Pulmonary artery endothelial cell (primary cell): ENCODE measurements at places on chromosomes 16 and 17.

- DNase-seq, result no peak
These were observed 394.7 kb downstream of the SEC14L1 start for GRCh38 chr17:77535435-77535834.

DNA sequence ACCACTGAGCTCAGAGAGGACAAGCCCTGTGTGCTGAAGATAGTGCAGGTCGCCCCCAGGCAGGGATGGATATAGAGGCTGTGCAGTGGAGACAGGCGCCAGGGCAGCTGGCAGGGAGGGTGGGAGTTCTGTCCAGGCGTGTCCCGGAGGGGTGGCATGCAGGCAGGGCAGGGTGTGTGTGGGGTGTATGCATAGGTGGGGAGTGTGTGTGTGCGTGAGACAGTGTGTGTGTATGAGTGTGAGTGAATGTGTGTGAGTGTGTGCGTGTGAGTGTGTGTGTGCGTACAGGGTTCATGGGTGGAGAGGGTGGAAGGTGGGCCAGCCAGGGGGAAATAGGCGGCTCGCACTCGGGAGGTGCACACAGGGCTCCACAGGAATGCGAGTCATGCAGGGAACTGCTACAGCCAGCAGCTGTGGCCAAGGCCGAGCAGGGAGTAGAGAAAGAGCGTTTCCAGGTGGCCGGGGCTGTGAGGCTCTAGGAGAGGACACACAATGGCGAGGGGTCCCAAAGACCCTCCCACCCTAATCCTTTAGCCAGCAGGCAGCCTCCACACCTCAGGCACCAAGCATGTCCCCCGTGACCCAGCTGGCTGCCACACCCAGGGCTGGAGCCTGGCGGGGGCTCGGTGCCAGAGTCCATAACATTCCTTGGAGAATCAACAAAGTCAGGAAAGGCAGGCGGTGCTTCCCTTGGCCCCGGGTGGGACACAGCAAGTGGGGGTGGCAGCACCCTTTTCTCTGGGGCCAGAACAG lies 4.6 kb downstream of the PLCD3 start:
- DNase-seq, result no peak

DNA sequence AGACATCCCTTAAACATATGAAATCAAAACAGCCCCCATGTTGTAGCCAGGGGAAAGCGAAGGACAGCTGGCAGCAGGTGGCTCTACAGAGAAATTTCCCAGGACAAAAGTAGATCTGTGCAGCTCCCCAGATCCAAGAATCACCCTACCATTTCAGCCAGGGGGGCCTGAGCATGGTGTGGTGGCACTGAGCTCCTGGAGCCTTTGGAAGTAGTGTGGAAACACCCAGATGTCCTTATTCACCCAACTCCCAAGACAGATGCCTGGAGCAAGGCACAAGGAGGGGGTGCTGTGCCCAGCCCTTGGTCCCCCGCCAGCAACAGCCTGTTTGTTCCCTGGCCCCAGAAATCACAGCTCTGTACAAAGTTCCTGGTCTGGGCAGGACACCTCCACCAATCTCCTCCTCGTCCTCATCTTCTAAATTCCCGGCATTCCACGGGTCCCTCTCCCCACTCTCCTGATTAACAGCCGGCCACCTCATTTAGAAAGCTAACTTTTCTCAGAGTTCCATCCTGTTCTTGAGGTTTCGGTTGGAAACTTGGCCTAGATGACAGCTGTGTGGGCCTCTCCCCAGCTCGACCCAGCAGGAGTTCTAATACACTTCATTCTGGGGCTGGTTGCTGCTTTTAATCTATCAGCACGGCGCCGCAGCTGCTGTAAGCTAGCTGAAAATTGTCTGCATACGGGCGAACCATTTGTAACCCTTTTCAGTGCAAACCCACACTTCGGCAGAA lies 191.1 kb downstream of the C16orf78 start:
- DNase-seq, result no peak

DNA sequence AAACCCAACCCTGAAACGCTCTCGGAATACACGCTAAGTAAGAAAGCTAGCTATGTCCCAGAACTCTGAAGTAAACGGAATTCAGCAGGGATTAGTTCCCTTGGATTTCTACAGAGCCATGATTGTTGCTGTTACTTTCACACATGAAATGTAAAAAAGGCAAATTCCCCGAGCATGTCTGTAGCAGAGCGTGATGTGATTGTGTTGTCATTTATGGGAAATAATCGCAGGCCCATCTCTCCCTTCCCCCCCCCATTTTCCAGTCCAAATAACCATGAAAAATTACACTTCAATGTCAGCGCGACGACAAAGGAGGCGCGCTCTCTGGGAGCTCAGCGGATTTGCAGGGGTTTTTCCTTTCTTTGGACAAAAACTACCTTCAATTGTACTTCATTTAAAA lies 209.0 kb downstream of the ZFHX3 start:
- no peak for DNase-seq

DNA sequence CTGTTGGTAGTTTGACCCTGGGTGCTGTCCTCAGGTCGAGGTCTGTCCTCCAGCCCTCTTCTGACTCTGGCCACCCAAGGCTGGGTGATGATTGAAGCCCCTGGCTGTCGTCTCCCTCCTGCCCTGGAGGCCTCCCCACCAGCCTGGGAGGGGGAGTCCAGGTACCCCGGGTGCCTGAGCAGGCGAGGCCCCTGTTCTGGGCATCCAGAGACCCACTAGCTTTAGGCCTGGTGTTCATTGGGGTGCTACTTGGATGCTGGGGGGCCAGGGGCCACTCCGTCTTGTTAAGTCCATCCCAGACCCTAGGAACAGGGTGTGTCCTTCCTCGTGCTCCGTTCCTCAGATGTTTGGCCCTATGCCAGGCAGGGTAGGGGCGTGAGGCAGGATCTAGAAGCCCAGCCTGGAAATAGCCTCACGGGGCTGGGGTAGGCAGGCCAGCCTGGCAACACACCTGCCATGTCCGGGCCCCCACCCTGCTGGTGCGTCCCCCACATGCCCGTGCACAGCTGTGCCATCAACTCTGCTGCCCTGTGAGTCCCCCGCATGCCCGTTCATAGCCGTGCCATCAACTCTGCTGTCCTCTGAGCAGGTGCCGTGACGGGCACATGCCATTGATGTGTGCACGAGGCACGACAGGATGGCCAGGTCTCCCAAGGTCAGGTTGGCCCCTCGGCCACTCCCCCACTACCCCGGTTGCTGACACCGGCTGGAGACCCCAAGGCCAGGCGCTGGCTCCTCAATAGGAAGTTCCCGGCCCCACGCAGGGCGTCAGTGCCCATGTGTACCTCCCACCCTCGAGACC lies 36.9 kb downstream of the GINS2 start:
- DNase-seq, result no peak

DNA sequence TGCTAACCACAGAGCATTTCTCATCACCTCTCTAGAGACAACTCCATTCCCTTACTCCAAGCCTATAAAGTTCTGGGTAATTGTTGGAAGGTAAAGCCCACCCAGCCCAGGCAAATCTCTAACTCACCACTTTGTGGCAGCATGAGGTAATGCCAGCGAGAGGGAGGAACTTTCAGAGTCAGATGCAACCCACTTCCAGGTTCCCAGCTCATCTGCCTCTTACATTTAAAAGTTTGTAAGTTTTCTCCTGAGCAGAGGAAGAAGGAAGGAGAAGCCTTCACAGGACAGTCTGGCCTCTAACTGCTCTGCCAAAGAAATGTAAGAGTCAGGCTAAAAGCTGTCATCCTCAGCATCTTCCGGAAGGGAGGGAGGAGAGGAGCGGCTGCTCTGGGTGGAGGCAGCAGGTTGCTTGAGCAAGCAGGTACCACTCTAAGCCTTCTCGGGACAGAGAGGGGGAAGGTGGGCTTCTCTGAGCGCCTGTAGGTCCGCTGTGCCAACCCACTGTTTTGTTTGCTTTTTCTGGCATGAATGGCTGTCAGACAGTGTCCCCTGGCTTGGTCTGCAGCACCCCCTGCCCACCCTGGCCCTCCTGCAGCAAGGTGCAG lies 1.0 kb downstream of the ZNF319 start:
- DNase-seq, result no peak

DNA sequence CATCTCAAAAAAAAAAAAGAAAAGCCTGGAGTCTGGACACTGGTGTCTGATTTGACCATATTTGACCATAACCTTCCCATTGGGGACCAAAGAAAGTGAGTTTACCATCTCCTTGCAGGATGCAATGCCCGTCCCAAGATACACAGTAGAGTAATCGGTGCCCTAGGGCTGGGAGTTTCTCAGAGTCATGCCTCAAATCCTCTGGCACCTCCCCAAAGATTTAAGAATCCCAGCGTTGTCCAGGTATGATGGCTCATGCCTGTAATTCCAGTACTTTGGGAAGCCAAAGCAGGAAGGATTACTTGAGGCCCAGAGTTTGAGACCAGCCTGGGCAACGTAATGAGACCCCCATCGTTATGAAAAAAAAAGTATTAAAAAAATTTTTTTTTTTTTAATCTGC lies 5.0 kb downstream of the PITPNM3 start:
- DNase-seq, result no peak

DNA sequence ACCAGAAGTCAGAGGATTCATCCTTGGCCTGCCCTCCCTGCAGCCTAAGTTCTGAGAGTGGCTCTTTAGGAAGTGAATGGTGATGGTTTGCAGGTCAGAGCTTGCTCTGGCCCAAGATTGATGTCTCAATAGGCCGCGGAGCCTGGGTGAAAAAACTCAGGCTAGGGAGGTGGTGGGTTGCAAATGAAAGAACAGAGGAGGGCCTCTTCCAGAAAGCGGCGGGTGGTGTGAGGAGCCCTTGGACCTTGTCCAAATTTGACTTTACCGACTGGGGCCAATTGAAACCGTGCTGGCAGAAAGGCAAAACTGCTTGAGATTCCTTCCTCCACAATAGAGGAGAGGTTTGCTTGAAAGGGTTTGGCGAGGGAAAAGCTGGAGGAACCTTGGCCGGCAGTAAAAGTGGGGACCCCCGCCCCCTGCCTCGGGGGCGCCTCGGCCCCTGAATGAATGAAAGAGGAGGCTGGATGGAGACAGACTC lies 331.3 kb downstream of the SEC14L1 start:
- DNase-seq, result no peak

DNA sequence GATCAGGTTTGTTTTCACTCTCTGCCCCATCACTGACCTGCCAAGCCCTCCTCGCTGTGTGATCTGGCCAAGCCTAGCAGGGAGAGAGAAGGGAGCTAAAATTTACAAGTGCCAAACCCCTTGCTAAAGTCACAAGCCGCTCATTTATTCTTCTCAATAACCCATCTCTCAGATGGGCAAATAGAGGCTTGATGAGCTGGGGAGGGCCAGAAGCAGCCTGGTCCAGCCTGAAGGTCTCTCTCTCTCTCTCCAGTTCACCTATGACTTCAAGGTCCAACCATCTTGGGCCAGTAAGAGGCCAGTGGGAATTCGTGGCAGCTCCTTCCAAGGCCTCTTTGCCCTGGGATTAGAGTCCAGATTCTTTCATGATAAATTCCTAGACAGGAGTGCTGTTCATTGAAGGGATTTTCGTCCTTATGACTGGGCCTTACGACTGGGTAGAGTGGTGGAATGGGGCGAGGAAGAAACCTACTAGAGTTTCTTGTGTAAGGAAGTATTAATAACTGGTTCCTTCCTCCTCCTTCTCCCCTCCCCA lies 3.4 kb downstream of the CA7 start:
- DNase-seq, result no peak

DNA sequence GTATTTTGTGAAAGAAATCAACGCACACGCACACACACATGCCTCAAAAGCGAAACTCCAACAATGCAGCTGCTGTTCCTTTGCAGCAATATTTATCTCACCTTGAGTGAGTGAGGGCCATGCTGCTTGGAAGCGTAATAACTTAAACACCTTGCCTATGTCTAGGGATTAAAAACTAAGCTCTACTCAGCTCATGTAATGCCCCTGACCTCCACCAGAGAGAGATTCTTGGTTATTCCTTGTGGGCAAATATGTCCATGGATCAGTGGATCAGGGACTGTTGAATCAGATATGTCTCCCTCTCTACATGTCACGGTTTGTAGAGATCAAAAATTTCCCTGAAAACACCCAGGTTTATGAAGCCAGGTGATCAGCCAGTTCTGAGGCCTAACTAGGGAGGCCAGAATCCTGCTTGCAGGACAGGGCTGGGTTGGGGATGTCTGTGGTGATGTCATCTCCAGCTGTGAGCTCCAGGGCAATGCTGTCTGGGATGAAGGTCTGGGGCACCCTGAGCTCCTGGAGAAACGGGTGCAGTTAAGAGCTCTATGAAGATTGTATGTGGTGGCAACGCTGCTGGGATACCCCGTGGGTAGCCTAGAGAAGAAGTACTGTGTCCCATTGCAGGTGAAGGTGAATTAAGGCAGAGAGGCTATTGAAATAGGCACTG lies 149.4 kb downstream of the KCNJ12 start:
- DNase-seq, result no peak

DNA sequence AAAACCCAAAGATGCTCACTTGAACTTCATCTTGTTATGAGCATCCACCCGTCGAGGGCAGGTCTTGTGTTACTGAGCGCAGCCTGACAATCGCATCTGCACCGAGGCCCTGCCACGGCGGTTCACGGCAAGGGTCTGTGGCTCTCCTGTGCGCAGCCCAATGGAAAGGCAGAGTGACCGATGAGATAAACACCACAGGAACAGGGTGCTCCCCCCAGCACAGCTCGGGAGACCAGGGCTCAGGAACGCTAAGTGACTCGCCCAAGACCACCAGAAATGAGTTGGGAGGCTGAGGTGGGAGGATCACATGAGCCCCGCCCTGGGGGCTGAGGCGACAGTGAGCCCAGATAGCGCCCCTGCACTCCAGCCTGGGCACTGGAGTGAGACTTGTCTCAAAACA lies 134.7 kb downstream of the ANKRD11 start:
- no peak for DNase-seq

GRCh38 chr16:57979006-57979585 lies 8.2 kb upstream of the CNGB1 start:
- DNase-seq, result no peak

DNA sequence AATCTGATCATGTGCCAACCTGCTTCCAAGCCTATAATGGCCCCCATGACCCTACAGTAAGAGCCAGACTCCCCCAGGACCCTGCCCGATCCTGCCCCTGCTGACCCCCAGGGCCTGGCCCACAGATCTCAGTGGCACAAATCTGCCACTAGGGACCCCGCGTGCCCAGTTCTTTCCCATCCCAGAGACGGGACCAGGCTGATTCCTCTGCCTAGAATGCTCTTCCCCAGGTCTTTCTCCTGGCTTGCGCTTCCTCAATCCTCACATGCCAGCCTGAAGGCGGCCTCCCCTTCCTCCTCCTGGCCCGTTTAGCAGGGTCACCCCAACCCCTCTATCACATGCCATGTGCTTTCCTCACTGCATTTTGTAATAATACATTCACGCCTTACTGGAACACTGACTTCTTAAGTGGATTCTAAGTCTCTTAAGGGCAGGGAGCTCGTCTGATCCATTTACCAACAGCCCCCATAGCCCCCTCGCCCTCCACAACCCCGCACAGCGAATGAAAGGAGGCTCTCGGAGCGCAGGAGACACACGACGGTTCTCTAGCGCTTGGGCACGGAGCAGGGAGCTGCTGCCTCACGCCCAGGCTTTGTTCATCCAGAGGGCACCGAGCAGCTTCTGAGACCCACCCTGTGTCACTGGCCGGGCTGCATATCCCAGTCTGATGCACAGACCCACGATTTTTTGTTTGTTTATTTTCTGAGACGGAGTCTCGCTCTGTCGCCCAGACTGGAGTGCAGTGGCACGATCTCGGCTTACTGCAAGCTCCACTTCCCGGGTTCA lies 1.2 kb downstream of the TRIM65 start:
- DNase-seq, result no peak
